ENCODE measurements at places on chromosomes 2 and 18.
A peak's percentile ranks its signal among the peaks of the same experiment; 100 is the strongest.

DNA sequence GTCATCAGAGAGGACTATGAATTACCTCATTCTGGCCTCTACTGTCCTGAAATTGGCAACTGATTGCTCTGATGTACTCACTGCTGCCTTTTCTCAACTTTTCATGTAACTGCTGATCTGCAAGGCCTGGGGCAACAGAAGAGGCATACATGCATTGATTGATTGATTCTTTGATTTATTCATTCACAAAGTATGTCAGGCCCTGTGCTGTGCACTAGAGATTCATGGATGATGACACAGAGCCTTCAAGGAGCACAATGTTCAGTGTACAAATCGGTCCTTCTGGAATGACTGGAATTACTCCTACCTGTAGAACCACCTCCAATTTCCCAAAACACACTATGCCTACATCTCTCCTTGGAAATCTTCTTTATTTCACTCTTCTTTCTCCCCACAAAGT, 111.3 kb downstream of the LRATD1 start:
- no peak for DNase-seq

DNA sequence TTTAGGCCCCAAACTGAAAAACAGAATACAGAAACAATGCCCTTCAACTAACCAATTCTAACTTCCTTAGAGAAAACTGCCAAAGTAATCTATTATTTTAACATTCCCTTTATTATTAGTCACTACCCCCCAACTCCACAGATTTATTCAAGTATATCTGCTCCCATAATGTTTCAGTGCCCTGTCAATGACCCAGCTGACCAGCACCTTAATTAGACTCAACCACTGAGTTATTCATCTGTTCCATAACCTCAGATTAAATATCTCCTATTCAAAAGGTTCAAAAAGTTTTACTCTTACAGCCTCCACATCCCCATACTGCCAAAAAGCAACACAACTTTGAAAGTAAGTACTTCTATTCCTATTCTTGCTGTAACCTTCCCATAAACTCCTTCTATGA, 202.4 kb downstream of the EXOC6B start:
- no peak for DNase-seq

DNA sequence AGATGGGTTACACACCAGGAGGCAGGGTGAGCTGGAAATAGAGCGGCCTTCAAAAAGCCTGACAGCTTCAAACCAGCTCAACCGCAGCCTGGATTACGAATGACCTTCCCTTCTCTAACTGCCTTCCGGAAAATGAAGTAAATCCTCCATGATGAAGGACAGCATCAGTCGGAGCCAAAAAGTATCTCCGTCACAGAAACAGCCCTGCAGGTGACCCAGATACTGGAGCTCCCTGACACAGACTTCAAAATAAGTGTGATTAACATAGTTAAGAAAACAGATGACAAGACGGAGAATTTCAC, 10.3 kb upstream of the CIB4 start:
- no peak for DNase-seq

DNA sequence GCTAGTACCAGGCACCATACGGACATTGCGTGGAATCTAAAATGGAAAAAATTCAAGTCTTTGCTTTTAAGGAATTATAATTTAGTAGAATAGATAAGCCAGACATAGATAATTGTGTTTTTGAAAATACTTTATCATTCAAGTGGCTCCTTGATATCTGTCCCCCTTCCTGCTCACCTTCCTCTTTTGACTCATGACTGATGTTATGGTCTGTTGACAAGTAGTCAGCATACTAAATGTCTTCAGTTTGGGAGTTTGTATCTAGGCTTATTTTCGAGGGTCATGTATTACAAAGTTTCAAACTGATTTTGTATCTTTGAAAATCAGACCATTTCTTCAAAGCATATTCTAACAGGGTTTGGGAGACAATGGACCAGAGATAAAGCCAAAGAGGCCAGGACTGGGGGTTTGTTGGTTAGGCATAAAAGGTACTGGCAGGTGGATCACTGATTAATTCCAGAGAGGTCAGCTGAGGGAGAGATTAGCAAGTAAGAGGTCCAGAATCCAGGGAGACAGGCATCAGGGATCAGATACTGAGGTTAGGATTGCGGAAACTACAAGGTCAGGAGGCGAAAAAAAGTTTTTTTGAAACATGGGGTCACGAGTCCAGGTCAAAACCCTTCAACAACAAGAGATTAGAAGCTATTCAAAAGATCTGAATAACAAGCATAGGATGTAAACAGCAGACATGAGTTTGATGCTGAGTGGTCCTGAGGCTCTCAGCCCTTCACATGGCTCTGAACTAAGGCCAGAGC, 31.5 kb upstream of the KLHL14 start:
- DNase-seq = no peak

DNA sequence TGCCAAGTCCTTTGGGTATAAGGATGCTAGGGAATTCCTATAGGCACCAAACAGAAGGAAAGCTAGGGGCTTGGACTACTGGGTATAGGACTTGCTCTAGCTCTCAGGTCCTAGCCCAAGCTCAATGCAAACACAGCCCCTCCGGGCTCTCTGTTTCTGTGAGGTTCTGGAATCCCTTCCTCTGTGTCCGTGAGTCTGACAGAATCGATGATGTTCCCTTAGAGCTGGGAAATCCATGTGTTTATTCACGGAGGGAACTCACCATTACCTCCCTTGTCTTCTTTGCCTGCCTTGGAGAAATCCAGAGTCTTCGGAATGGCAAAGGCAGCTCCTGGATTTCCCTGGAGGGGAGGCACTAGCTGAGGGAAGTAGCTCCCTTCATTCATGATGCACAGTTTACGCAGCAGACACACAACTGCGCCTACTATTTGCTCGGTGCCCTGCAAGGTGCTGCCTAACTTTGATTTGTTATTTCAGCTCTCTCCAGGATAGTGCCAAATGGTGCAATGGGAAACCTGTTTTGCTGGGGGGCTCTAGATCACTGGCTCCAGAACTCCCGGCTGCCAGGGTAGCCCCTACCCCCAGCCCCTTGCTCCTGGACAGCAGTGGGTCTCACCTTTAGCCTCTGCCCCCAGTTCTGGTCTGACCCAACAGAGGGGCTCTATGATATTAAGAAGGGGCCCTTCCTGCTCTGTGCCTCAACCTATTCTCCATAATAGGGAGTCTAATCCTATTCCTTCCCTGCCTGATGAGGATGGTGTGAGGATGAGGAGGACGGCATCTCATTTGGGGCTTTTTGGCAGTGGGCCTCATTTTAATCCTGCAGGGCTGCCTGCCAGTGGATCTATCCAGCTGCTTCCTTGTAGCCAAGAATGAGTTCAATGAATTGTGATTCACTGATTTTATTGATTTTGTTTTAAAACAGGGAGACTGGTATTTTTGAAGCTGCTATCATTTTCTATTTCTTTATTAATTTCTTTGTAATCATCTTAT, 8.4 kb upstream of the PSMD1 start:
- DNase-seq = no peak

DNA sequence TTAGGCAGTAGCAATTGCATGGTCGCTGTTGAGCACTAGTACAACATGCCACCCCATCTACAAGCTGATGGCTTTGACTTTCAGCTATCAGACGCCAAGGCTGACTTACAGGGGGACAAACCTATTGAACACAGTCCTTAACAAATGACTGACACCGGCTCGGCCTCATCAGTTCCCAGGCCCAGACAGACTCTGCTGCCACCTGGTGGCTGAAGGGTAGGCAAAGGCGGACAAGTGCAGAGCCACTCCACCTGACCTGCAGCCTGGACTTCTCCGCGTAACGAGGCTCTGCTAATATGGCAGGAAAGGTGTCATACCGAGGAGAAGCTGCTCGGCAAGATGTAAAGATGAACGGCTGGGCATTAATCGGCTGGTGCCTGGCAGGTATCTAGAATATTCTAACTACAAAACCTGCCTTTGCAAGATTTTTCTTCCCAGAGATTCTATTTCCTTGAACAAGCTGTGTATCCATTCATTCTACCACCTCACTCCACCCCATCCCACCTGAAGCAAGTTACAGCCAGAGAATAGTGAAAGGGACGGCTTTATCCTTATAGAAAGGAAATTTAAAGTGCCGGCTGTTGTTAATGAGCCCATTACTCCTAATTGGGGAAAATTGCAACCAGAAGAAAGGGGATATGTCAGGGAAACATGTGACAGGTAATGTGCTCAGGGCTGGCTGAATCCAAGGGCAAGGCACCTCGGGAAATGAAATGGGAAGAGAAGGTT, 67.4 kb downstream of the STEAP3 start:
- peak; percentile 32 for DNase-seq

GRCh38 chr2:15191789-15192188, 369.3 kb downstream of the NBAS start:
- no peak for DNase-seq

- DNase-seq = no peak
Observed at GRCh38 chr2:70418514-70418913, 116.6 kb upstream of the FAM136A start.

DNA sequence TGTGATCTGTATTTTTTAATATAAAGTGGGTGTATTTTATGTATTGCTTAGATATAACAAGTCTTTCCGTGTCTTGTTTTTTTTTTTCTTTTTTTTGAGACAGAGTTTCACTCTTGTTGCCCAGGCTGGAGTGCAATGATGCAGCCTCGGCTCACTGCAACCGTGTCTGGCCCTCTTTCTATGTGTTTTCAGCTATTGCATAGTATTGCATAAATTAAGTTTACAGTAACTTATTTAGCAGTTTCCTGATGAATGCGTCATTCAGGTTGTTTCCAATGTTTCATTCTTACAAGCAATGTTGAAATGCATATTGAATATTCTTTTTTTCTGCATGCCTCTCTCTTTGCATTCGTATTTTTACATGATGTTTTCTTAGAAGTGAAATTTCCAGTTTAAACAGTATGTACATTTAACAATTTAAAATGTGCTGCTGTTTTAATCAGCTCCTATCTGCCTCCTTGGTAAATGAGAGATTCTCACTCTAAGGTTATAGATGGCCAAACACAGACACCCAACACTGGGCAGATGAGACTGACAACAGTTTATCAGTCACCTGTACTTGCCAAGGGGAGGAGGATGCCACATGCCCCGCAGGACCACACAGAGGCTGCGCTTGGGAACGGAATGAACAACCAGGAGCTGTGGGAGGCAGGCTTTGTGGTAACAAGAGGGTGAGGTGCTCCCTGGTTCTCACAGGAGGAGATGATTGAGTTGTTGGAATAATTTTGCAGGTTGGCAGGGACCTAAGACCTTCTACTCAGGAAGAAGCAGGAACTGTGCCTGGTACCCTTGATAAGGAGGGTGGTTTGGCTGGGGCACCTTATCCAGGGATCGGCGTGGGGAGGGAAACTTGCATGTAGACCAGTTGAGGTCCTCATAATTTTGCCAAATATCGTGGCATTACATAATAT, 7.5 kb downstream of the SLC9A4 start:
- DNase-seq = no peak
